ENCODE measurements at places on chromosomes 12 and 14. TPM values are rescaled to one million over a fixed set of nuclear protein-coding genes. Genes with fewer than 3 reads are reported as not detected.

The FLRT2 gene
- total RNA-seq, result 36.5 TPM

DNA sequence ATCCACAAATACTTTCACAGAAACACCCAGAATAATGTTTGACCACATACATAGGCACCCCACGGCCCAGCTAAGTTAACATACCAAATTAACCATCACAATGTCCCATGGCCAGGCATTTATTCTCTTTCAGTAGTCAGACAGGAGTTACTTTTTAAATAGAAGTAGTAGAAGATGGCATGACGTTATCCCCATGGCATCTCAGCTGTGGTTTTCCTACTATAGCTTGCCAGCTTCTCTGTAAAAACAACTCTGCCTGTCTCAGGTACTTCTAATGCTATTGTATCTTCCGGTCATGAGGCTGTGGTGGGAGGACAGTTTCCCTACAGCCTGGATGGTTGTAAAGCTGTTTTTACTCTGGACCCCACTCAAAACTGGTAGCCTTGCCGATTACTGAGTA is 19.3 kb downstream of the CTSG start:
- DNase-seq, result no peak

DNA sequence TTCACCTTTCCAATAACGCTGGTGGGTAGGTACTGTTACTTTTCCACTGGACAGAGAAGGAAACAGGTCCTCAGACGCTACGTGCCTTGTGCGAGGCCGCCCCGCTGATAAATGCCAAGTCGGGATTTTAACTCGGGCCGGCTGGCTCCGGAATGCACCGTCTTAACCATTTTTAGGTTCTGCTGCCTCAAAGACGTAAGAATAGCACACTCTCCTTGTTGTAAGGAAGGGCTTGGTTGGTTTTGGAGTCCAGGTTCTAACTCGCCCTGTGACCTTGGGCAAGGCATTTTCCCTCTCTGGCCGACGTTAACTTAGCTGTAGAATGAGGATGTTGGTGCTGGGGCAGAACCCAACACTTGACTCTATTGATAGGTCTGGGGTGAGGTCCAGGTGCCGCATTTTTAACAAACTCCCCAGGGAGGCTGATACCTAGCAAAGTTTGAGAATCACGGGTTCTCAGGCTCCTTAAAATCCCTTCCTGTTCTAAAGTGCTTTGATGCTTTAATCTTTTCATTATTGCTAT is 814 bp downstream of the ANKRD13A start:
- peak; percentile 28 for DNase-seq

- no peak for DNase-seq
Observed at GRCh38 chr14:45199230-45199629, 53.8 kb downstream of the MIS18BP1 start.

The CLEC12A gene
- not detected for total RNA-seq

The CDKN3 gene
- 2.9 TPM for total RNA-seq

GRCh38 chr12:107957459-107957858 is 171.6 kb upstream of the WSCD2 start:
- no peak for DNase-seq

DNA sequence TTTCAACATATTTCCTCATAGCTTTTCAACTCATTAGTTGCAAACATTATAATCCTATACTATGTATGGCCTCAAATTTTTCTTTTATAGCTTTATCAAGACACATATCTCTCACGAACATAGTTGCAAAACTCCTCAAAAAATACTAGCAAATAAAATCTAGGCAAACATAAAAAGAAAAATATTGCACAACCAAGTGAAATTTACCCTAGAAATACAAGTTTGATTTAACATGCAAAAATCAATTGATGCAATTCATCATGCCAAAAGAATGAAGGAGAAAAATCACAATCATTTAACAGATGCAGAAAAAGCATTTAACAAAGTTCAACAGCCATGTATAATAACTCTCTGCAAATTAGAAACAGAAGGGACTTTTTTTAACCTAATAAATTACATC is 33.3 kb upstream of the KCNH5 start:
- DNase-seq, result no peak

All from lower leg skin (tissue), 4 donors.